Stimulated activated CD4-positive, alpha-beta T cell treated with anti-CD3 and anti-CD28 coated beads, Interleukin-15, amount 100 ng/mL, for 48 hours (primary cell): ENCODE measurements at places on chromosomes 11 and 22.

DNA sequence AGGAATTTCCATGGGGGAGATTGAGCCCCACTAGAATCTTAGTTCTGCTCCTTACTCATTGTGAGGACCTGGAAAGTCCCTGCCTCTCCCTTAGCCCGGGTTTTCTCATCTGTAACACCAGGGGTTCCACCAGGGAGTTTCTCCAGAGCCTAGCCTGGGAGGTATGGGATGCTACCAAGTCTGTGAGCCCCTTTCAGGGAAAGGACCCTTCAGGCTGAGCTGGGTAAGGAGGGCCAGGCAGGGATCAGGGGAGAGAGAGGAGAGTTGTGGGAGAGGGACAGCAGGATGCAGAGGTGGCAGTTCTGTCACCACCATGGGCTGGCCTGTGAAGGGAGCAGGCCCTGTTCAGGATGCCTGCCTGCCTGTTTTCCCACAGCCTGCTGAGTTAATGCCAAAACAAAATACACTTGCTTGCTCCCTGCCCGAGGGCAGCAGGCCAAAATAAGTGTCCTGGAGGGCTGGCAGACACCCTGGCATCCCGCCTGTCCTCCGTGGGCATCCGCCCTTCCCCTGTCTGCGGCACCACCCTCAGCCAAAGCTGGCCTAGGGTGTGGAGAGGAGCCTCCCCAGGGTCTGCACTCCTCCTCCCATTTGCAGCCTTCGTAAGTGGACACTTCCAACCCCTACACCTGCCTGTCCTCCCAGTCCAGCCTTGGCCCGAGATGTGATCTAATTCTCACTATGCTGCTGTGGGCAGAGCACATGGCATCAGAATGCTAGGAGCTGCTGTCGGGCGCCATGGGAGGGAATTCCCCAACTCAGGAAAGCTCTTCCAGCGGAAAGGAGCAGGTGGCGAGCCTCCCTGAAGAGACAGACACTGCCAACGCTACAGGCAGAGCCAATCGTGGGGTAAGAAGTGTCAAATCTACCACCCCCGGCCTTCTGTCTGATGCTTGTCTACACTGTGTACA is 5.9 kb upstream of the FCHSD2 start:
- no peak for DNase-seq

DNA sequence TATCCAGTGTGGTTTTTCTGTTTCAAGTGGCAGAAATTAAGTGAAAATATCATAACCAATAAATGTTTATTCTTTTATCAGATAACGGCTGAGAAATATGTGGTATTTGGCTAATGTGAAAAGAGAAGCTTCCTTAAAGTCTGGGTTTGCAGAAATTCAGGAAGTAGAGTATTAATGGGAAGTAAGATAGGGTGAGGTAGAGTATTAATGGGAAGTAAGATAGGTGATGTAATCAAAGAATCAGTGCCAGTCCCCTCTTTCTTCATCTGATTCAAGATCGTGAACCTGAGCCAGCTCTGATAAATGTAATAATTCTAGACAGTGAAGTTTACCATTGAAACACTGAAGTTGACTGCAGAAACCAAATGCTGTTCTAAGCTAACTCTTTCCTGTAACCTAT is 30.9 kb downstream of the TRPC6 start:
- no peak for DNase-seq

GRCh38 chr22:42272431-42272999 is 2.1 kb upstream of the TCF20 start:
- no peak for DNase-seq

- DNase-seq, result no peak
Observed at GRCh38 chr22:47419239-47419638, 656.8 kb downstream of the TBC1D22A start.

DNA sequence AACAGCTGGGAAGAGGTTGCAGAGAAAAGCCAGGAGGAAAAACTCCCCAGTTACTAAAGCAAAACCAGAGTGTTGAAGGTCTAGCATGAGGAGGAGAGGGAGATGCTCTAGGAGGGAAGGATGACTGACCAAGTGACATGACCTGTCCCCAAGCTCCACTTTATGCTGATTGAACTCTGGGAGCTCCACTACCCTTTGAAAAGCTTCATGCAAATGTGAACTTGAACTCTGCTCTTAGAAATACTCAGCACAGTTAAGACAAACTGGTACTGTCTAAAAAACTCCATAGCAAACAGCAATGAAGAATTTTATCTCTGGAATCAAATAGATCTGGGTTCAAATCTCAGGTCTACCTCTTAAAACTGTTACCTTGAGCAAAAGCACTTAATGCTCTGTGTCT is 14.5 kb upstream of the POU2AF1 start:
- DNase-seq, result no peak

DNA sequence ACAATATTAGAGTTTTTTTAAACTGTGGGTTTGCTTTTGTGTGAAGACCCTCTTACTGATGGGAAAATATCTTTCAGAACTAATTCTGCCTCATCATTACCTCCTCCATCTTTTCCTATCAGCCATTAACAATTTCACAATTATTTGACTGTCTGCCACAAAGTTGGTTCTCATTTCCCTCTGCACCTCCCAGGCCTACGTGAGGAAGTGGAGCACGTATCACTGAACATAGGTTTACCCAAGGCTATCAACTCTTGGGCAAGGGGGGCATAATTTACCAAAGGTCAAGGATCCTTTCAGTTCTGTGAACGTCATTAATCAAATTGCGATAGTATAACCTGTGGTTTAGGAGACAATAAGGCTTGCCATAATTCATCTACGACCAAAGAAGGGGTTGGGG is 60.0 kb downstream of the LIF start:
- DNase-seq, result no peak

- DNase-seq, result peak; percentile 28
Observed at GRCh38 chr11:85682330-85683305, 3.4 kb downstream of the CCDC89 start.

DNA sequence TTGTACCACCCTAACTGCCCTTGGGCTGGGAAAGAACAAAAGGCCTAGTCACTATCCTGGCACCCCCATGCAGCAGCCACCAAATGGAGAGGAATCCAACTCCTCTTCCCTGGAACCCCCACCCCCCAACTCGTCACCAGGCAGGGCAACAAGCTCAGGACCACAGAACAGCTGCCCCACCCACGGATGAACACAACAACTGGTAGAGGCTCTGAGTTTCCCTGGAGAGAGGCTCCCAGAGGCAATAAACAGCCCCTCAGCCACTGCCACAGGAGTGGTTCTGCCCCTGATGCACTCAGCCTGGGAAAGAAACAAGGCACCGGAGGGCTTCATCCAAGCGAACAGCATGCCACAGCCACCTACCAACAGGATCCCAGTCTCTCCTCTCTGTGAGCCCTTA is 778.4 kb upstream of the FAT3 start:
- no peak for DNase-seq

GRCh38 chr11:117595440-117595839 is 201.6 kb downstream of the DSCAML1 start:
- DNase-seq, result no peak

DNA sequence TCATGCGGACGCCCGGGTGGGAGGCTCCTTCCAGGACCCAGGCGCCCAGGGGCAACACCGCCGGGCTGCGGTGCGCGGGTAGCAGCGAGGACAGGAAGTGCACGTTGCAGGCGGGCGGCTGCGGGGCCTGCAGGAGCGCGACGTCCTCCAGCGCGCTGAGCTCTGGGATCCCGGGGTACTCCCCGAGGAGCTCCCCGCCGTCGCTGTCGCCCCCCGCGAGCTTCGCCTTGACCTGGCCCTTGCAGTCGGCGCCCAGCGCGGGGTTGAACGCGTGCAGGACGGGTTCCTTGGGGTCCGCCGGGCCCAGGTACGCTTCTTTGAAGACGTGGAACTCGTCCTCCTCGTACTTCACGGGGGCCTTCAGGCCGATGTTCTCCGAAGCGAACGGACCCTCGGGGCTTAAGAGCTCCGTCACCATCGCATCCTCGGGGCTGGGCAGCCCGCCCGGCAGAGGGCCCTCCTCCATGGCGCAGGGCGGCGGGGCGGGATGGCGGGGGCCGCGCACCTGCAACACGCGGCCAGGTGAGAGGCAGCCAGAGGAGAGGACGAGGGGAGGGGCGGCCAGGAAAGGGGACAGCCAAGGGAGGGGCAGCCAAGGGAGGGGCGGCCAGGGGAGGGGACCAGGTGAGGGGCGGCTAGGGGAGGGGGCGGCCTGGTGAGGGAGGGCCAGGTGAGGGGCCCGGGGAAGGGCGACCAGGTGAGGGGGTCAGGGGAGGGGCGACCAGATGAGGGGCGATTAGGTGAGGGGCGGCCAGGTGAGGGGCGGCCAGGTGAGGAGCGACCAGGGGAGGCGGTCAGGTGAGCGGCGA is 921 bp downstream of the TESMIN start:
- DNase-seq, result no peak

DNA sequence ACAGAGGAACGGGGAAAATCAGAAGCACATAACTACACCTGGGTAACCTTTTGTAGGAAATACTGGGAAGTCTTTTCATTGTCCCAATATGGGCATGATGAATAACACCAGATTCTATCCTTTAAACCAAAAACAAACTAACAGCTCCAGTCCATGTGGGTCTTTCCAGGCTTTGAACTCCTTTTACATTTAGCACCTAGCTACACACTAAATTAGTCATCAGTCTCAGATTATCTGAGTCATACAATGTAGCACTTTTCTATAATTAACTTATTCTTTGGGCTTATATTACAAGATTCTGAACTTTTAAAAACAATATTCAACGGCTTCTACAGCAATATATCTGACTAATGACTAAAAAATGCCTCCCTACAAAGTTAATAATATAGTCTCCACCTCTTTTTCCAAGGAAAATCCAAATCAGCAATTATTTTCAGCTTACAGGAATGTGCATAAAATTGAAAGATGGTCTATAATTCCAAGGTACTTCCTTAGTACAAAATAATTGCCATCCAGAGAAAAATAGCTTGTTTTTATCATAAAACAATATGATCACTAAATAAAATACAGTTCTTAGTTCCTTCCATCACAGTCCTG is 26.3 kb downstream of the STK33 start:
- DNase-seq, result no peak

- DNase-seq, result no peak
Observed at GRCh38 chr11:126433244-126433846, 77.9 kb downstream of the ST3GAL4 start.

- no peak for DNase-seq
Observed at GRCh38 chr11:6745465-6746015, 26.2 kb downstream of the OR2AG2 start.
